ENCODE measurements at places on chromosomes 4 and X.

- DNase-seq = no peak
Observed at GRCh38 chr4:120198411-120198810, 131.8 kb upstream of the MAD2L1 start.

DNA sequence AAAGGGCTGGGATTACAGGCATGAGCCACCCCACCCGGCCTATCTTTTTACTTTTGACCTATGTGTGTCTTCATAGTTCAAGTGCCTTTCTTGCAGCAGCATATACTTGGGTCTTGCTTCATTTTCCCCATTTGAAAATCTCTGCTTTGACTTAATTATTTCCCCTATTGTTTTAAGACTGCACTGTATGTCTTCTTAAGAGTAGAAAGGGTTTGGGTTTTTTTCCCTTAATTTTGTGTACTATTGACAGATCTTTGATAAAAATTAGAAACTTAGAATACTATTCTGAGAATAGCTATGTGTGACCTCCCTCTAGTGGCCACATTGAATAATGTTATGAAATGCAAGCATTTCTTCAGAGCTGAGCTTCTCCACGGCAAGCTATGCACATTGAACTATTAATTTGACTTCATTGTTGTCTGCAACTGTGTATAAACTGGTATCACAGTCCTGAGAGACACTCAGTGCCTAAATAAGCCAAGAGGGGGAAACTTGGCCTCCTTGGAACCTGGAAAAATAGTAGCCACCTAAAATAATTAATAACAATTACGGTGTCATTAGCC is 8.7 kb upstream of the SLC25A4 start:
- no peak for DNase-seq

DNA sequence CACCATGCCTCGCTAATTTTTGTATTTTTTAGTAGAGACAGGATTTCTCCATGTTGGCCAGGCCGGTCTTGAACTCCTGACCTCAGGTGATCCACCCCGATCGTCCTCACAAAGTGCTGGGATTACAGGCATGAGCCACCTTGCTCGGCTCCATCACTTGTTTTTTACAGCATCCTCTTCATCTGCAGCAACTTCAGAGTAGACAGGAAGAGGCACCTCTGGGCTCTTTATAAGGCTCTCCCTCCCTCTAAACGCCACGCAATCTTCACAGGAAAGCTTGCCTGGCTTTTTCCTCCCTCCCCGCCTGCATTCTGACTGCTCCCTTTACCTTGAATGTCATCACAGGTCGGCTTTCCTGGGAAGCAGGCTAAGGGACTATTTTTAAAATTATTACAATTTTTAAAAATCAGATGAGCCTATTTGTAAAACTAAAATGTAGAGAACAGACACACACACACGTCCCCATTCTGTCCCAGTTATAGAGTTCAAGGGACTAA is 111.5 kb upstream of the LDB2 start:
- no peak for DNase-seq

GRCh38 chrX:19902110-19902509 is 14.7 kb upstream of the SH3KBP1 start:
- DNase-seq = no peak

- DNase-seq = no peak
Observed at GRCh38 chr4:139025841-139026240, 10.3 kb downstream of the NOCT start.

- no peak for DNase-seq
Observed at GRCh38 chr4:176453079-176453478, 133.3 kb downstream of the SPCS3 start.

DNA sequence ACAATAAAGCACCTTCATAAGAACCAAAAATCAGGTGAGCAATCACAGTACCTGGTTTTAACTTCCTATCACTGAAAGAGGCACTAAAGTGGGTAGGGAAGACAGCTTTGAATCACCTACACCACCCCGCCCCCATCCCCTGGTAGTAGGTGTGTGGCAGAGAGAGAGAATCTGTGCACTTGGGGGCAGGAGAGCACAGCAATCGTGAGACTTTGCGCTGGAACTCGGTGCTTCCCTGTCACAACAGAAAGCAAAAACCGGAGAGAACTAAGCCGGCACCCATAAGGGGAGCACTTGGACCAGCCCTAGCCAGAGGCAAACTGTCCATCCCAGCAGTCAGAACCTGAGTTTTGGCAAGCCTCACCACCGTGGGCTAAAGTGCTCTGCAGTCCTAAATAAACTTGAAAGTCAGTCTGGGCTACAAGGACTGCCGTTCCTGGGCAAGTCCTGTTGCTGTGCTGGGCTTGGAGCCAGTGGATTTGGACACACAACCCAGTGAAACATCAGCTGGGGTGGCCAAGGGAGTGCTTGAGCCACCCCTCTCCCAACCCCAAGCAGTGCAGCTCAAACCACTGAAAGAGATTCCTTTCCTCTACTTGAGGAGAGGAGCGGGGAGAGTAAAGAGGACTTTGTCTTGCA is 32.1 kb downstream of the NDUFB11 start:
- DNase-seq = no peak

- DNase-seq = no peak
Observed at GRCh38 chrX:38312436-38312835, 14.9 kb downstream of the RPGR start.

DNA sequence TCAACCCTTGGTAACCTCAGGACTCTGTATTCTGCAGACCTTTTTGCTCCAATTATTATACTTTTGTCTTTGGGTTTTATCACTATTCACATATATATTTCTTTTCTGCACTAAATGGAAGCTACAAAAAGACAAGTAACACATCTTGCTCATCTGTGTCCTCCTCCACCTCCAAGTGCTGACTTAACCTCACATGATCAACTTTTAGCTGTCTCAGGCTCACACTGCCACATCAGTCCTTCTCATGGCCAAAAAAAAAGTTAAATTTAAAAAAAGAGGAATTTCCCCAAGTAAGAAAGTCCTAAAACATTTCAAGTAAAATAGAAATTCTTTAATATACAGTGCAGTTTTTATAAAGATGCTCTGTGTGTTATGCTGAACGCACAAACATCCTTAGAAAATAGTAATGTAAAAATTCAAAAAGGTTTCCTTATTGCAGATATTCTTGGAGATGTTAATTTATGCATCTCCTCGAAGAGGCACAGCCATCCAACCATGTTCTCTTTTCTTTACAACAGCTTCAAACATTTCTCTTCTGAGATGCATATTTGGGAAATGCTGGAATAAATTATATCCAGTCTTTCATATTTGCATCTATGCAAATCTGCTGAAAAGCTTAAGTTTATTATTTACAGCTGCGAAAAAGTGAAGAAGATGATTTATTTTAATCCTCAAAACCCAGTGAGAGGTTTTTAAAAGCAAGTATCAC is 37.6 kb downstream of the ARAP2 start:
- no peak for DNase-seq

GRCh38 chr4:70704931-70705182 is 16.5 kb downstream of the UTP3 start:
- no peak for DNase-seq

- DNase-seq = no peak
Observed at GRCh38 chr4:2259541-2260343, 2.2 kb downstream of the MXD4 start.

DNA sequence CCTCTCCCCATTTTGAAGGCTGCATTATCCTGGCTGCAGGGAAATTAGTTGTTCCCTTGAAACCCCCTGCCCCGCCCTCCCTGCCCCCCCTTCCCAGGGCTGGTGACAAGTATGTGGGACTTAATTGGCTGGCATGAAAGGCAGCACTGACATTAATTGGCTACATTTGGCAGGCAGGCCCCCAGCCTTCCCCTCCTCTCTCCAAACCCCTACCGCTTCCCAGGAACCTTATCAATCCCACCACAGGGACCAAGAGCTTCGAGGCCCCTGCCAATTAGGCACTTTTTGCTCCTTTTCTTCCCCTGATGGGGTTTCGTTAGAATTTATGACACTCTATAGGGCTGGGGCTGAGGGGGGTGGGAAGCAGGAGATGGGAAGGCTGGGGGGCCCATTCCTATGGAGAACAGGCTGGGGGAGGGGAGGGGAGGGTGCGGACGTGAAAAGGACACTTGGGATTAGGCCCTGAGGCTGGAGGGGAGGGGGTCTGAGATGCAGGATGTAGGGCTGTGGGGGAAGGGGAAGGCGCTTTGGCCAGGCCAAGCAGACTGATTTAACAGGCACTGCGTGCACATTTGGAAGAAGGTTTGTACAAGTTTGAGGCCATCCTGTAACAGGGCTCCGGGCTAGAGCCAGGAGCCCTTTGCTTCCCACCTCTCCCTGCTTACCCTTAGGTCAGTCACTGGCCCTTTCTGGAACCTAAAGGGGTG is 52.2 kb downstream of the EFNB1 start:
- DNase-seq = no peak

DNA sequence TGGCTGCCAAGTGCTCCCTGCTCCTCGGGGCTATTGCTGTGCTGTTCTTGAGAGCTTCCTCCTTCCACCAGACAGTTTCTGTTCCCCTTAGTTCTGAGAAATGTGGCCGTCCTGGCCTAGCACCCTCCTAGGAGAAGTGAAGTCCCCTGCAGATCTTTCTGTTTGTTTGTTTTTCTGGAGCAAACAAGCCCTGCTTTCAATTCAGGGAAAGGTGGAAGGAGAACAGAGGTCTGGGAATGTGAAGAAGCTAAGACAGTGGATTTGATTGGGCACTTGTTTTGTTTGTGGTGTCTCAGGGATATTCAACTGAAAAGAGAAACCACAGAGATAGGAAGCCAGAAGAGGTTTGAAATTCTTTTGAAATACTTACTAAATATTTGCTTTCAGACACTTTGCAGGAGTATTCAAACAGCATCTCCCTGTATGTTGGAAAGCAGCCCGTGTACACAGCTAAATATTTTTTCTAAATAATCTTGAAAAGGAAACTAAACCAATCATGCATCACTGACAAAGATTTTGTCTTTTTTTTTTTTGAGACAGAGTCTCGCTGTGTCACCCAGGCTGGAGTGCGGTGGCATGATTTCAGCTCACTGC is 36.5 kb upstream of the PPM1K start:
- no peak for DNase-seq

- peak; percentile 49 for DNase-seq
Observed at GRCh38 chrX:51892921-51893745, at the start of gene MAGED1. Gene MAGED1, plus strand, starts transcription at chrX:51893623. Its CDS starts 682 bp downstream, at chrX:51894305.
